ENCODE measurements at places on chromosomes 11 and 22.
A peak's percentile ranks its signal among the peaks of the same experiment; 100 is the strongest.

DNA sequence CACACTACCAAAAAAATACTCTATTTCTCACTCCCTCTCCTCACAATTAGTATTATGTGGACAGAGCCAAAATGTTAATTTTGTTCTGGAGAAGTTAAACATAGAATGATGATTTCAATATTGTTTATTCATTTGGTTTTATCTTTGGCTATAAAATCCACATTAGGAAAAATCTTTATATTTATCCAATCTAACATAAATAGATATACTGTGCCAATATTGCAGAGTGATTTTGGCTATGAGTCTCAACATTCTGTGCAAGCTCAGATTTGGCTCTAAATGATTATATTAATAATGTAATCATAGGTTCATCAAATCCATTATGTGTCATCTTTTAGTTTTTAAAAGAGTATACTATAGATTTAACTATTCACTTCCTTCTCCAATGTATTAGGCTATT is 667.5 kb upstream of the CHORDC1 start:
- H3K27me3 ChIP-seq: no peaks in the 10 kb centered on the region
- H3K4me1 ChIP-seq: no peaks in the 10 kb centered on the region
- H3K36me3 ChIP-seq: no peaks in the 10 kb centered on the region
- no peak for DNase-seq
- no peak overlapping the region for H3K27ac ChIP-seq

- no peaks in the 10 kb centered on the region for H3K4me1 ChIP-seq
- no peak overlapping the region for H3K4me3 ChIP-seq
- peaks cover 21% of the 10 kb centered on the region for H3K27me3 ChIP-seq
- H3K36me3 ChIP-seq: no peaks in the 10 kb centered on the region
- H3K27ac ChIP-seq: no peak overlapping the region
These were observed 204.6 kb downstream of the DBX1 start for GRCh38 chr11:19955660-19956059.

- peaks cover 5% of the 10 kb centered on the region for H3K27me3 ChIP-seq
- no peak overlapping the region for H3K4me3 ChIP-seq
- H3K27ac ChIP-seq: no peak overlapping the region
- no peaks in the 10 kb centered on the region for H3K36me3 ChIP-seq
These were observed 147.3 kb downstream of the FEZ1 start for GRCh38 chr11:125348674-125349309.

DNA sequence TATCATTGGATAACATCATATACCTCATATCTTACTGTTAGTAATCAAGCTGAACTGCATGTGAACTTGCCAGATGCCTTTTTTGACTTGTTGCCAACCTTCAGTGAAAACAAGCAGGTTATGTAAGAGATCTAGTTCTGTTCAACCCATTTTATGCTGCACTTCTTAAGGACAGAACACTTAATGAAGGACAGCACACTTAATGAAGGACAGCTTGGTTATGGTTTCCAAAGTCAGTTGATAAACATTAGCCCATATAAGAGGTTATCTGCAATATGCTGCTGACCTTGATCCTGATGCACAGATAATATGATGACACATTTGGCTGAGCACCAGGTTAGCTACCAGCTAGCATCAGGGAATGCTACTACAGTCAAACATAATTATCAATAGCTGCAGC is 358.7 kb upstream of the PDGFD start:
- H3K27ac ChIP-seq: no peak overlapping the region
- H3K36me3 ChIP-seq: no peaks in the 10 kb centered on the region
- DNase-seq: no peak
- no peaks in the 10 kb centered on the region for H3K4me1 ChIP-seq
- no peaks in the 10 kb centered on the region for H3K27me3 ChIP-seq

- H3K4me1 ChIP-seq: peaks cover 27% of the 10 kb centered on the region
- H3K27ac ChIP-seq: peak overlapping the region; percentile 28
- H3K36me3 ChIP-seq: no peaks in the 10 kb centered on the region
- H3K4me3 ChIP-seq: no peak overlapping the region
- no peaks in the 10 kb centered on the region for H3K27me3 ChIP-seq
- peak; percentile 44 for DNase-seq
These were observed 16.7 kb upstream of the CD44 start for GRCh38 chr11:35122308-35122707.

- H3K4me1 ChIP-seq: no peaks in the 10 kb centered on the region
- no peaks in the 10 kb centered on the region for H3K36me3 ChIP-seq
- H3K27me3 ChIP-seq: peaks cover 18% of the 10 kb centered on the region
- H3K4me3 ChIP-seq: no peak overlapping the region
These were observed 34.8 kb downstream of the JHY start for GRCh38 chr11:122917311-122917710.

- H3K36me3 ChIP-seq: no peaks in the 10 kb centered on the region
- no peak overlapping the region for H3K27ac ChIP-seq
- H3K27me3 ChIP-seq: no peaks in the 10 kb centered on the region
- no peaks in the 10 kb centered on the region for H3K4me1 ChIP-seq
- no peak overlapping the region for H3K4me3 ChIP-seq
- no peak for DNase-seq
These were observed 108.0 kb downstream of the MAML2 start for GRCh38 chr11:96234866-96235441.

DNA sequence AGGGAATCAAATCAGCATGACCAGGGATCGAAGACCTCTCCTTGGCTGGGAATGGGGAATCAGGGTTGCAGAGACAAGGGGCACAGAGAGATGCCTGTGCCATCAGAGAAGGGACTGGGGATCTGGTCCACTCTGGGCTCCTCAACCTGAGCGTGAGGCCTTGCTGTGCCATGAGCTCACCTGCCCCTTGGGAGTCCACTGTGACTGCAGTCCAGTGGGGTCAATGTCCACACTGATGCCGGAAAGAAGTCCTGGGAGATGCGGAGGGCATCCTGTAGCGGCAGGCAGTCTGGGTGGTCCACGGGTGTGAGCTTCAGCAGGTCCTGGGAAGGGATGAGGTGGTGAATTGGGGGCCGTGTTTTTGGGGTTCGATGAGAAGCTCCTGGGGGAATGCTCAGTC is 7.3 kb upstream of the RGL4 start:
- H3K27me3 ChIP-seq: no peaks in the 10 kb centered on the region
- DNase-seq: no peak
- no peak overlapping the region for H3K4me3 ChIP-seq
- H3K36me3 ChIP-seq: peaks cover 42% of the 10 kb centered on the region

DNA sequence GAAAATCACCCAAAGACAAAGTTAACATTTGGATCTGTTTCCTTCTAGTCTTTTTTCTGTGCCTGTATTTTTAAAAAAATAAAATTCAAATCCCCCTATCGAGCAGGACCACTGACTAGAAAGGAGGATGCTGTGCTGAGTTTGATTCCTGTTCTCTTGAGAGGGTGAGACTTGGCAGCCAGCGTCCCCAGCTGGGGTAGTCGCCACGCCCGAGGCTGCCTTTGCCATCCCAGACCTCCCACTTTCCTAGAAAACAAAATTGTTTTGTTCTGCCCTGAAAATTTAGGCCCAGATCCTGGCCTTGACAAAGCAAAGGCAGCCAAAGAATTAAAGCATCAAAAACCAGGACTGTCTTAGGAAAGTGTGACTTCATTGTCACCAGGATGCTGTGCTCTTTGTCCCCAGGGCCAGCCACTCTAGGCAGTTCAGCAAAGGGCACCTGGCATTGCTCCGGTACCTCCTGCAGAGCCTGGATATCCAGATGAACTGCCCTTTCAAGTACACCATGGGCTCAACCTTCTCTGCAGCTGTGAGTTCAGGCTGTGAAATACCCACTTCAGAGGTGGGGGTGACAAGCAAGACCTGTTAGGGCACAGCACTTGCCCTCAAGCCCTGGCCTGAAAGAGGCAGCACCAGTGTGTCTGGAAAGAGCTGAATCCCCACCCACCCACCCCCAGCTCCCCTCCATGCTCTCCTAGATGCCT is 44.6 kb downstream of the KCNQ1OT1 start:
- no peaks in the 10 kb centered on the region for H3K36me3 ChIP-seq
- no peak overlapping the region for H3K27ac ChIP-seq
- no peak for DNase-seq
- H3K27me3 ChIP-seq: peaks cover 4% of the 10 kb centered on the region

DNA sequence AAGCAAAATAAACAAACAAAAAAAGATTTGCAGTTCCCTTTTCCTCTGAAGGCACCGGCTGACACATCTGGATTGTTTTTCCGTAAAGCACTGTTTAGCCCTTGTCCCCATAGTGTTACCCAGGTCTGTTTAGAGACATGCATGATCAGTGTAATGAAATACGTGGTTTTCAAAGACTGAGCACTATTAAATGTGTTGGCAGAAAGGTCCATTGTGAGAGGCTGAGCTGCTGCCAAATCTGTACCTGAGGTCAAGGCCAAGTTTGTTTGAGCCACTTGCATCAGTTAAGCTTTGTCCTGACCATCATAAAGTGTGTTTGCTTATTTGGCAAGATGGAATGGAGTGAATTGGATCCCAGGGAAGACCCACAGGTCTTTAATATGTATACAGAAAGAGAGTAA is 26.3 kb downstream of the CTR9 start:
- H3K4me3 ChIP-seq: no peak overlapping the region
- no peaks in the 10 kb centered on the region for H3K4me1 ChIP-seq
- H3K36me3 ChIP-seq: peaks cover 76% of the 10 kb centered on the region
- DNase-seq: no peak
- H3K27me3 ChIP-seq: no peaks in the 10 kb centered on the region

- no peak overlapping the region for H3K4me3 ChIP-seq
- H3K36me3 ChIP-seq: no peaks in the 10 kb centered on the region
- H3K4me1 ChIP-seq: no peaks in the 10 kb centered on the region
- H3K27ac ChIP-seq: no peak overlapping the region
- no peaks in the 10 kb centered on the region for H3K27me3 ChIP-seq
These were observed 21.1 kb upstream of the SLC5A12 start for GRCh38 chr11:26742966-26743365.

DNA sequence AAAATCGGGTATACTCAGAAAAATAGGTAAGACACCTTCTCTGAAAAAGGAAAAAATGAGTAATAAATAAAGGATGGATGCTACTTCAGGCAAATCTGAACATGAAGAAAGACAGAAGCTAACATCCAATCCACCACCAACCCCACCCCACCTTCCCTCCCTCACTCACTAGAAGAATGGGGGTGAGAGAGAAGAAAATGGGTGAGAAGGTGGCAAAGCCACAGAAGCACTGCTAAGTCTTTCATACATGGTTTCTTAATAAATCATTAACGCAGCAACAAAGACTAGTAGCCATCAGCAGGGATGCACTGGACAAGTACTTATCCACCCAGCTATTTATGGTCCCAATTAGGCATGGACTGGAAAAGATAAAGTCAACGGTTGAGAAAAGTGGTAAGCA is 5.9 kb downstream of the FHIP1B start:
- H3K27me3 ChIP-seq: no peaks in the 10 kb centered on the region
- H3K4me3 ChIP-seq: no peak overlapping the region
- no peak overlapping the region for H3K27ac ChIP-seq
- no peak for DNase-seq

DNA sequence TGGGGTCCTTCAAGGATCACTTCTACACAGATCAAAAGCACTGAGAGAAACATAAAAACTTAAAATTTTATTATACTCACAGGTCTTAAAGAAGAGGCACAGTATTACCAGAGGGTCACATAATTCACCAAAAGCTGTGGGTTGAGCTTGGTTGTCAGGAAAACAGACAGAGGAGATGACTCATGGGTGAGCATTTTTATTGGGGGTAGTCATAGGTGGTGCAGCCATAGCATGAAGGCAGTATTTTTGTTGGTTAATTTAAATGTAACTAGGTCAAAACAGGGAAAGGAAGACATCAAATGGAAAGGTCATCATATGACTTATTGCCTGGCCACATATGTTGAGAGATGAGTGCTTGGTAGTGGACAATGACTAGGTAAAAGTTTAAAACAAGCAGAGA is 24.2 kb downstream of the OR5B17 start:
- DNase-seq: no peak
- no peaks in the 10 kb centered on the region for H3K27me3 ChIP-seq
- no peak overlapping the region for H3K27ac ChIP-seq

DNA sequence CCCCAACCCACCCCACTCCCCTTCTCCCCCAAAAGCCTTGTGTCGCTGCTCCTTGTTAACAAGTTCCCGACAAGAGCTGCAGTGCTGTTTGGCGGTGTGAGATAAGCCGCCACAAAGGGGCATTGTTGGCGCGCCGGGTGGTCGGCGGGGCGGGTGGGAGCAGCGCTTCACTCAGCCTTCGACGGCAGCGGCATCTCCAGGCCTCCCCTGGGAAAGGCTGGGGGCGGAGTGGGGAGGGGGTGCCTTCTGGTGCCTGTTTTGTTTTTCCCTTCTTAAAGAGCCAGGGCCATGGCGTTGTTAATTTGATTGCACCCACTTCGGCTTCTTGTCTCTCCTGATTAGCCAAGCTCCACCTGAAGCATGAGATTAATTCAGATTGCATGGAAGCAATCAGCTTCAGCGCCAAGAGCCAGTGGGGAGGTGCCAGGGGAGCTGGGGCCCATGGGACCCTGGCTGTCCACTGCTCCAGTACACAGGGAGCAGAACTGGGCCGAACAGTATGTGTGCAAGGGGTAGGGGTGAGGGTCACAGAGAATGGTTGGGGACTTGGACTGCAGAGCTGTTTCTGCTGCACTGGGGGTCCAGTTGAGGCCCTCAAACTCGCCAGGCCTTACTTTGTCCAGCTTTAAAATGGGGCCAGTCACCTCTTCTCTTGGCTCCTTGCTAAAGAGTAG is 165.1 kb downstream of the CEP164 start:
- H3K27me3 ChIP-seq: no peaks in the 10 kb centered on the region
- H3K4me1 ChIP-seq: no peaks in the 10 kb centered on the region
- no peak overlapping the region for H3K4me3 ChIP-seq
- no peaks in the 10 kb centered on the region for H3K36me3 ChIP-seq
- DNase-seq: no peak

GRCh38 chr11:79026803-79027445 is 413.9 kb downstream of the TENM4 start:
- no peaks in the 10 kb centered on the region for H3K4me1 ChIP-seq
- H3K27me3 ChIP-seq: peaks cover 22% of the 10 kb centered on the region
- no peak overlapping the region for H3K4me3 ChIP-seq
- DNase-seq: no peak

DNA sequence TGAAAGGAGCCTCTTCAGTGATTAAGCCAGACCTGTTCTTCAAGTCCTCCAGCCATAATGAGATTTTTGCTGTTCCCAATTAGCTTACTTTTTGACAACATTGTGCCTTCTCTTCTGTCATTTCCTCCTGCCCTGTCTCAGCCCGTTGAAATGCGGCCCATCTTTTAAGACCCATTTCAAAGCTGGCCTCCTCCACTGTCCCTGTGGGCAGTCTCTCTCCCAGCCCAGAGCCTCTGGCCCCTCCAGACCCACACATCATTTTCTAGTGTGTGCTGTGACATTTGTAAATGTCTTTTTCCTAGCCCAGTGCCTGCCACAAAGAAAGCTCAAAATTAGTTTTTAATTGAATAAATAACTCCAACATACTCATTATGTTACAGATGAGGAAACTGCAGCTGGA is 70.9 kb downstream of the BUD13 start:
- H3K27me3 ChIP-seq: peaks cover 5% of the 10 kb centered on the region
- H3K36me3 ChIP-seq: no peaks in the 10 kb centered on the region
- no peaks in the 10 kb centered on the region for H3K4me1 ChIP-seq
- no peak overlapping the region for H3K4me3 ChIP-seq
- H3K27ac ChIP-seq: no peak overlapping the region
- no peak for DNase-seq

Measured in DND-41 (cell line).